ENCODE measurements at places on chromosomes 13 and 19. TPM values are rescaled to one million over a fixed set of nuclear protein-coding genes. Genes with fewer than 3 reads are reported as not detected.

The C1QTNF9B gene
- not detected for total RNA-seq

The ZSCAN1 gene
- not detected for total RNA-seq

The C19orf67 gene
- total RNA-seq = not detected

The ASPDH gene
- not detected for total RNA-seq

Data from aortic smooth muscle cell (primary cell).